ENCODE measurements at places on chromosomes 2 and 18. TPM values are rescaled to one million over a fixed set of nuclear protein-coding genes. Genes with fewer than 3 reads are reported as not detected.

DNA sequence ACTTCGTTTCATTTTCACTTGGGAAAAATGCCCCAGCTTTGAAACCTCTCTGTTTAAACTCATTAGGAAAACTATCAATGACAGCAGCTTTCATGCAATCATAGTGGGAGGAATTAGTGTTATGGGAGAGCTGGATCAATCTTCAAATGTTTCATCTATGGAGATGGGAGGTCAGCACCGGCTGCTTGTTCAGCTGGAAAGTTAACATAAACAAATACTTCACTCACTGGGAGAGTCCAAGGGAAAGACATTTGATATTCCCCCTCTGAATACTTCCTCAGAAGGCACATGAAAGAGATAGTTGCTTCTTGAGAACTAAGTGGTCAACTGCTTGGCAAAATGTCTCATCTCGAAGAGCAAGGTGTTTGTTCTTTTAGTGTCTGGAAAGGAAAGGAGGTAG lies 7.3 kb downstream of the LYPD1 start:
- no peak overlapping the region for H3K27ac ChIP-seq
- H3K4me1 ChIP-seq, result no peaks in the 10 kb centered on the region
- H3K27me3 ChIP-seq, result peaks cover 8% of the 10 kb centered on the region
- no peak overlapping the region for H3K4me3 ChIP-seq

GRCh38 chr18:76581261-76581660 lies 86.2 kb upstream of the ZNF516 start:
- no peaks in the 10 kb centered on the region for H3K4me1 ChIP-seq
- H3K27me3 ChIP-seq, result peaks cover 6% of the 10 kb centered on the region
- H3K36me3 ChIP-seq, result no peaks in the 10 kb centered on the region
- no peak overlapping the region for H3K4me3 ChIP-seq
- no peak overlapping the region for H3K27ac ChIP-seq

DNA sequence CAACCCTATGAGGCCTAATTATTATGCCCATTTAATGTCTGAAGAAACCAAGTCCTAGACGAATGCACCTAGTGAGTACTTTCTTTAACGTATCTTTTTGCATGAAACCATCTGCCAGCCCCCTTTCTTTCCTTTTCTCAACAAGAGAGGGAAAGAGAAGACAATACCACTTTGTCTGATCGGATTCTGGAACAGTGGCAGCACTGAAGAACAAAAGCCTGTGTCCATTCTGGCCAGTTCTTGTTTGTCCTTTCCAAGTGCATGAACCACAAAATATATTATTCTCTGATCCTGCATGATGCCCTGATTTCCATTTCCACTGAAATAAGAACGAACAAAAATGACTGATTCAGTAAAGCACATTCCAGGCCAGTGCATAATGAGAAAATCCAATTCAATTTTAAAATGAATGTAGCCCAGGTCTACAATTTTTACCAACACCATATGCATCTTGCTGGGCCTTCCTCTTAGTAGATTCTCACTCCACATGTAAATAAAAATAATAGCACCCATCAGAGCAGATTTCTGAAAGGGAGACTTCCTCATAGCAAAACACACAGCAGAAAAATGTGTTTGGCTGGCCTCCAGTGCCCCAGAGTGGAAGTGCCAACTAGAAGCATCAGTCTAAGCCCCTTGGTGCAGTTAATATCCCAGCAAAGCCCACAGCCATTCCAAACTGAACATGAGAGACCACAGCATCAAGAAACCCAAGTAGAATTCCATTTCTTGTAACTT lies 422.6 kb upstream of the ID2 start:
- no peak for DNase-seq
- H3K4me3 ChIP-seq, result no peak overlapping the region
- H3K27ac ChIP-seq, result no peak overlapping the region
- H3K27me3 ChIP-seq, result no peaks in the 10 kb centered on the region
- H3K36me3 ChIP-seq, result no peaks in the 10 kb centered on the region

IL1F10 gene
- not detected for total RNA-seq

DNA sequence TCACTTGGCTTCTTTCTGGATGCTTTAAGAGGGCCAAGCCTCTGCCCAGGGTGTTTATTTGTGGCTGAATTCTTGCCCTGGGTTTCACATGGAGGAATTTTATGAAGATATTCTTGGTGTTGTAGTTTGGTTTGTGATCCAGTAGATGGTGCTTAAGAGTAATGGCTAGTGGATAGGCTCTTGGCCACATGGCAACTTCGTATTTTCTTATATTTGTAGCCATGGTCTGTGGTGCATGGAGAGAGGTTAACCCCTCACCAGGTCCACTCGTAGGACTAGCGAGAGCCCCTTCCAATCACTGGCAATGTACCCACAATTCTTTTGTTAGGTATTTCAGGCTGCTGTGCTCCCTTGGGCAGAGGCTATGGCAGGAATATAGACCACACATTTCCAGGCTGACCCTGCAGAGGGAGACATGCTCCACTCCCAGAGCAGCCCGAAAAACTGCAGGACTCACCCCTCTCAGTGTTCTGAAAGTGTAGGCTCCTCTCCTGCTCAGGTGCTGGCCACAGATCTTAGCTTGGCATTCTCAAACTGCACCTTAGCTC lies 582.1 kb upstream of the SETBP1 start:
- no peaks in the 10 kb centered on the region for H3K36me3 ChIP-seq
- H3K4me1 ChIP-seq, result no peaks in the 10 kb centered on the region
- peak; percentile 12 for DNase-seq
- H3K27me3 ChIP-seq, result no peaks in the 10 kb centered on the region

- no peaks in the 10 kb centered on the region for H3K4me1 ChIP-seq
- no peak overlapping the region for H3K27ac ChIP-seq
- no peak overlapping the region for H3K4me3 ChIP-seq
- H3K27me3 ChIP-seq, result no peaks in the 10 kb centered on the region
- no peak for DNase-seq
These were observed 52.0 kb downstream of the DCC start for GRCh38 chr18:52391810-52392559.

DNA sequence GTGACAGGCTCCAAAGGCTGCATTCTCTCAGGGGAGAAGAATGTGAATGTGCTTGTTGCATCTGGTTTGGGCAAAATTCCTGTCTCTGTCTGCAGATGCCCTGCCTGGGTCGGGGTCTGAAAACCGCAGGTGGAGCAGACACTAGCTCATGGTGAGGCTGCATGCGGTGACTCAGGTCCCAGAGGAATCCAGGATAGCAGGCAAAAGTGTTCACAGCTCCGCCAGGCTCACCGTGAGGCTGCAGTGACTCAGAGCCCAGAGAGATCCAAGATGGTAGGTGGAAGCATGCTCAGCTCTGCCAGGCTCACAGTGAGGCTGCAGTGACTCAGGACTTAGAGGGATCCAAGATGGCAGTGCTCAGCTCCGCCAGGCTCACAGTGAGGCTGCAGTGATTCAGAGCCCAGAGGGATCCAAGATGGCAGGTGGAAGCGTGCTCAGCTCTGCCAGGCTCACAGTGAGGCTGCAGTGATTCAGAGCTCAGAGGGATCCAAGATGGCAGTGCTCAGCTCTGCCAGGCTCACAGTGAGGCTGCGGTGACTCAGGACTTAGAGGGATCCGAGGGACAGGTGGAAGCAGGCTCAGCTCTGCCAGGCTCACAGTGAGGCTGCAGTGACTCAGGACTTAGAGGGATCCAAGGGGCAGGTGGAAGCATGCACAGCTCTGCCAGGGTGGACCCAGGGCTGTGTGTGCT lies 200.5 kb downstream of the ACKR3 start:
- H3K4me3 ChIP-seq, result no peak overlapping the region
- H3K27ac ChIP-seq, result no peak overlapping the region
- H3K4me1 ChIP-seq, result no peaks in the 10 kb centered on the region
- no peaks in the 10 kb centered on the region for H3K27me3 ChIP-seq
- DNase-seq, result no peak
- no peaks in the 10 kb centered on the region for H3K36me3 ChIP-seq

GRCh38 chr2:70685771-70686171 lies 82.2 kb downstream of the ADD2 start:
- H3K27me3 ChIP-seq, result no peaks in the 10 kb centered on the region
- H3K36me3 ChIP-seq, result no peaks in the 10 kb centered on the region
- no peaks in the 10 kb centered on the region for H3K4me1 ChIP-seq

DTNA gene
- 8.9 TPM for total RNA-seq

SERPINB12 gene
- total RNA-seq, result not detected

DCAF17 gene
- 24.7 TPM for total RNA-seq

Measured in transverse colon (tissue), 4 donors.